ENCODE measurements at places on chromosomes 7 and 10.

DNA sequence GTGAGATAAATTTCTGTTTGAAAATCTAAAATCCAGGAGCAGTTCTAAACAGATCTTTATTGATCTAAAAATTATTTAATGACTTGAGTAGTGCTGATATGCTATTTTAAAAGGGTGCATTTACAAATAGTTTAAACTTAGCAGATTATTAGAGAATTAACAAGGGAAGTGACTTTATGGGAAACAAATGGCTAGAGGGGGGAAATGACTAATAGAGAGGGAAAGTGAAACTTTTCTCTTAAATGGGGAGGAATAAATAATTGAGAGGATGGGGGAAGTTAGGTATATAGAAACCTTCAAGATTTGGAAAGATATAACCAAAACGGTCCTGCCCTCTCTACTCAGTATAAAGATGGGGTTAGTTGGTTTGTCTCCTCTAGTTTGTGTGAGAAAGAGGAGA lies 90.1 kb upstream of the ARMC3 start:
- no peak for DNase-seq

DNA sequence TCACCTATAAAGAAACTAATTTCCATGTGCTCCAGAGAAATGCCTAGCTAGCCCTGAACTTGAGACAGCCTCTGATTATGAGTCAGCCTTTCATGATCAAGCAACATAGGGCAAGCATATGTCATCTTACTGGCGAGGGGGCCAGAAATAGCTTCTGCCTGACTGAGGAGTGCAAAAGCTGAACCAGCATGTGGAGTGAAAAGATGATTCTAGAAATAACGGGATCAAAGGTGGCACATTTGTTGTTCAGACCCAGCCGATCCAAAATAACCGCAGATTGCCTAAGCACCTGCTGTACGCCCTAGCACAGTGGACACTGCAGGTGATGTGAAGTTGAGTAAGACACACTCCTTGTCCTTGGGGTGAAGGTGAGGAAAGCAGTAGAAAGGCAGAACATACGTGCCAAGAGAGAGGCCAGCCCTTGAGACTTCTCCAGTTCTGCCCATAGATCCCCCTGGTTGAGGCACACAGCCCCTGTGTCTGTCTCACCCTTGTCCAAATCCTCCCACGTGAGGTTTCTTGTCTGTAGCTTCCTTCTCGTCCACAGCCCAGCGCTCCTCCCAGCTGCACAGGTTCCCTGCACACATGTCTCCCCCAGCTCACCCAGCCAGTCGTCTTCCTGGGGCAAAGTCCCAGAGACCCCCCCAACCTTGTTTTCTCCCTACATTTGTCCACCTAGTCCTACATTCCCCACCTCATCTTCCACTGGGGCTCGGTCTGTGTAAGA lies 2.8 kb upstream of the BCL7B start:
- DNase-seq = peak; percentile 28

GRCh38 chr10:126128581-126128980 lies 232.2 kb downstream of the FANK1 start:
- no peak for DNase-seq

DNA sequence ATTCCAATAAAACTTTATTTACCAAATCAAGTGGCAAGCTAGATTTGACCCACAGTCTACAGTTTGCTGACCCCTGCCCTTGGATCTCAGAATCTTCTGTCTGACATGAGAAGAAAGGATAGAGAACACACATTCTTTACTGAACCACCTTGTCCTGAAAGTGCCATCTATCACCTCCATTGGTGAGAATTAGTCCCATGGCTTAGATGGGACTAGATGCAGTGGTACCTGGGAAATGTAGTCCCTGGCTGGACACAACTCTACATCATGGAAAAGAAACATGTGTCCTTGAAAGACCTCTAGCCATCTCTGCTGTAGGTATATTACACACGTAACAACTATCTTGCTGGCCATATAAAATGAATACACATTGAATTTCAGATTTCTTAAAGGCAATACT lies 336.2 kb downstream of the LHFPL3 start:
- DNase-seq = no peak

DNA sequence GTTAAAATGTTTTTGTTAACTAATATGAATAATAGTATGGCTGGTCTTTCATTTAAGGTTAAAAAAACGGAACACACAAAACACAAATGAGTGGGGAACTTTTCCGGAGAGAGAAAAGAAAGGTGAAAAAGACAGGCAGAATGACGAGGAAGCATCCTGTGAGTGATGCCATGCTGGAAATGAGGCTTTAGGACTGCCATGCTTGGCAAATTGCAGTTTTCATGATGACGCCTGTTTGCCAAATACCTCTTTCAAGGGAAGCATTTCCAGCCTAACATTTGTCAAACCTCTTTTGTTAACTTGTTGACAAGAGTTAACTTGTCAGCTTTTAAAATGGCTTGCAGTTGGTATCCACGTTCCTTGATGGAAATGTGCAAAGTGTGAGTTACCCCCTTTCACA lies 127.5 kb downstream of the RSU1 start:
- no peak for DNase-seq

GRCh38 chr7:20444030-20444800 lies 113.5 kb downstream of the ITGB8 start:
- DNase-seq = no peak

GRCh38 chr7:105364684-105365083 lies 24.0 kb downstream of the SRPK2 start:
- no peak for DNase-seq

DNA sequence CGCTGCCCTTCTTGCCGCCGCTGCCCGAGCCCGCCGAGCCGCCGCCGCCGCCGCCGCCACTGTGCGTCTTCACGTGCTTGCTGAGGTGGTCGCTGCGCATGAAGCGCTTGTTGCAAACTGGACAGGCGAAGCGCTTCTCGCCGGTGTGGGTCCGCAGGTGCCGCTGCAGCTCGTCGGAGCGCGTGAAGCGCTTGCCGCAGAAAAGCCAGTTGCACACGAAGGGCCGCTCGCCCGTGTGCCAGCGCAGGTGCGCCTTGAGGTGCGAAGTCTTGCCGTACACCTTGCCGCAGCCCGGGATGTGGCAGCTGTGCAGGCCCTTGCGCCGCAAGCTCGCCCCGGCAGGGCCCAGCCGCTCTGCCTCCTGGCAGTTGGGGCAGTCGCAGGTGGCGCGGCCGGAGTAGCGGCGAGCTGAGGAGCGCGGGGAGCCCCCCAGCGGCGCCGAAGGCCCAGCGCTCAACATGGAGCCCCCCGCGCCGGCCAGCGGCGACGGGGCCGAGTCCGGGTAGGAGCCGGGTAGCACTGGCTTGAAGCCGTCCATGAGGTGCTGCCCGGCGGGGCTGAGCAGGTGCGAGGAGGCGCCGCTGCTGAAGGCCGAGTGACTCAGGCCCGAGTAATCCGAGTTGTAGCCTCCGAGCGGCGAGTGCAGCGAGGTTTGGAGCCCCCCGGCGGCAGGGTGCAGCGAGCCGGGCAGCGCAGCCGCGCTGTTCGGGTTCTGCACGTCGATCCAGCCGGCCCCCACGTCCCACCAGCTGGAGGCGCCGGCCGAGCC lies 2.1 kb downstream of the SP8 start:
- DNase-seq = peak; percentile 80

- DNase-seq = peak; percentile 47
Measured at GRCh38 chr10:97676770-97677581, 10.1 kb downstream of the AVPI1 start.

GRCh38 chr7:130909881-130910672 lies 176.1 kb upstream of the KLF14 start:
- no peak for DNase-seq

DNA sequence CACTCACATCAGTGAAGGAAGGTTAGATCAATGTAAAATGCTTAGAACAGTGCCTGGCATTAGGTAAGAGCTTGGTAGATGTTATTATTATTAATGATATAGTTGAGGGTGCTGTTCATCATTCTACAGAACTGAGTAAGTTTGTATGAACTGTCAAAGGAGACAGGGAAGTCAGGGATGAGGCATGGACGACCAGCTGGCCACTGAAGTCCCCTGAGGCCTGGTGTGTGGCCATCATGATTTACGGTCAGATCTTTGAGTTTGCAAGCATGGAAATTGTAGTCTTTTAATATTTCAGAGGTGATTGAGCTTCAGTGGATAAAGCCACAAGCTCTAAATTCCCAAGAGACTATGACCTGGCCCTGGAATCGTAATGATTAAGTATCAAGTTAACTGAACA lies 6.9 kb downstream of the ARMC3 start:
- DNase-seq = no peak

GRCh38 chr7:42167631-42168236 lies 69.3 kb downstream of the GLI3 start:
- DNase-seq = peak; percentile 47

- DNase-seq = no peak
Measured at GRCh38 chr7:134367956-134368749, 51.4 kb upstream of the SLC35B4 start.

GRCh38 chr7:117807676-117808075 lies 65.6 kb downstream of the CTTNBP2 start:
- DNase-seq = no peak

DNA sequence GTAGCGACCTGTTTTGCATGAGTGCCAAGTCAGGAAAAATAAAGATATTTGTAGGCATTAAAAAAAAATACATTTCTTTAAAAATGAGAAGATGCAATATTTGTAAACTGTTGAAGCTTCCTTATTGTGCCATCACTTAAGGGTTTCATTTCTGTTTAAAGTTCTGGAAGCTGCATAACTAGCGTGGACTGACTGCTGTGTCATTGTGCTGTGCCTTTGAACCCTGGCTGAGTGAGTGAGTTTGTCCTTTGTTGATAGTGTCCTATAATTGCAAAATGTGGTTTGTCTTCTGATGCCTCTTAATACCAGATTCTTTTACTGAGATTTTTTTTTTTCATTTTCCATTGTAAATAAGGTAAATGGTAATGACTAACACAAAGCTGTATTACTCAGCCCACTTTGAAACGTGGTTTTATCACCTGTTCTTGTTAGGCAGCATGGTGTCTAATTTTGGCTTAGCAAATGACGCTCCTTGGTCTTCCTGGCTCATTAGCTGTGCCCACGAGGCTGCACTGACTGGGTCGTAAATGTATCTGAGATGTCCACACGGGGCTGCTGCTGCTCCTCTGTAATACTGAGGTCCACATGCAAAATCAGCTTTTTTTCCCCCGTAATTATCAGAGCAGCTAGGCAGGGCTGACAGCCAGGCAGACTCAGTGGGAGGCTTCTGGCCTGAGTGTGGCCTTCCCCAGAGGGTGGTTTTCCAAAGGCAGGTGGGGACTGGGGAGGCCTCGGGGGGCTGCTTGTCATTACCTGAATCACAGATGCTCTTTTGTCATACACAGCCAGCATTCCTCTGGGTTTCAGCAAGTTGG lies 14.8 kb downstream of the ZSCAN25 start:
- DNase-seq = peak; percentile 28

DNA sequence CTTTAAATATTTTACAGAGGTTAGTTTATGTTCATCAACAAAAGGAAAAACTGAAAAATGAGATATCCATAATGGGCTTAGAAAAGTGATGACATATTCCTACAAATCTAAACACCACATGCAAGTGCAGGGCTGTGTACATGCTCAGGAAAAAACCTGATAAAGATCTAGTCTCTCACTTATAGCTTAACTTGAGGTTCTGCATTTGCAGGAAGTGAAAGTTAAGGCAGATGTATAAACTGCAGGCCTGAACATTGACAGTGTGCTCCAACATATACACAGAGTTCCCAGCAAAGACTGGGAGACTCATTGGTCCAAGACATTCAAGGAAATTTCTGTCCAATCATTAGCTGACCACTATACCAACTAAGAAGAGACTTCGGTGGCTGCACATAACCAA lies 63.8 kb upstream of the RET start:
- DNase-seq = no peak

- DNase-seq = no peak
Measured at GRCh38 chr7:76122516-76123239, 74.8 kb downstream of the MDH2 start.

GRCh38 chr7:81707196-81707595 lies 62.7 kb downstream of the HGF start:
- no peak for DNase-seq

DNA sequence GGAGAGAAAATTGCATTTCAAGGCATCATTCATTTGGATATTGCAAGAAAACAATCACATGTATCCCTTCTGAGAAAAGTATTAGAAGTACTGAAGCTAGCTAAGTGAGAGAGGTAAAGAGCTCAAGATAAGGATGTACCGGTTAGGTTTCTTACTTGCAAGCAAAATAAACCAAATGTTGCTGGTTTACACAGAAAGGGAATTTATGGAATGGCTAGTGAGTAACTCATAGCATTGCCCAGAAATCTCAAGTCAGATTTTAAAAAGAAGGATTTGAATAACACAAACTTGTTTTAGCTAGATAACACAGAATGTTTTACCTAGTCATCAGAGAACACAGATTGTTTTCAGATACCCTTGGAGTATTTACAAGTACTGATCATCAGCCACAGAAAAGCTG lies 30.6 kb downstream of the KLHL7 start:
- DNase-seq = no peak

DNA sequence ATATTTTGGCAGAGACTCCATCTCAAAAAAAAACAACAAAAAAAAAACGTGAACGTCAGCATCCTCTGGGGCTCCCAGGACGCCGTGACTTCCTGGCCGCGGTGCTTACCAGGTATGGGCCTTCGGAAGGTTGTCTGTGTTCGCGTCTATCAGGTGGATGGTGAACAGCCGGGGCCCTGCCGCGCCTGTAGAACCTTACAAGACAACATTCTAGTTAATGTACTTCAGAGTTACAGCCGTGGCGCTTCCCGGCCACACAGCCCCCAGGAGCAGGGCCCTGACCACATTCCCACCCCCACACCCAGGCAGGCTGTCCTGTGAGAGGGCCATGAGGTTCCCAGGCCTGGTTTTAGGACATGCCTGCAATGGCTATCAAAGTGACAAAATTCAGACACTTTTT lies 111.0 kb downstream of the SMURF1 start:
- DNase-seq = no peak

DNA sequence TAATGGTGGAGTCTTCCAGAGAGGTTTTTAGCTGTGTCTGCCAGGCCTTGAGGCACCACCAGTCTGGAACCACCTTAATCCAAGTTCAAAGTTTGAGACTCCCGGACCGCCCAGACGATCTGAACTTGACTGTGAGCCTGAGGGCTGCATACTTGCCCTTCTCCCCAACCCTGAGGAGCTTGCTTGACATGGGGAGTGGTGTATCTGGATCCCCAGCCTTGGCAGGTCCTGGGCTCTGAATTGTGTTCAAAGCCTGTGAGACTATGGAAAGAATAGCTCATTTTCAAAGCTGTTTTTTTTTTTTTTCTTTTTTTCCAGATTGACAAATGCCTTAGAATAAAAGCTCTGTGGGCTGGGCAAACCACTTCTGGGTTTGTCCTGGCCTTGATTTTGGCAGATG lies 22.3 kb upstream of the CAMK1D start:
- no peak for DNase-seq

GRCh38 chr10:17179002-17179401 lies 22.5 kb downstream of the TRDMT1 start:
- DNase-seq = no peak

GRCh38 chr10:52759154-52759553 lies 13.4 kb downstream of the MBL2 start:
- no peak for DNase-seq

DNA sequence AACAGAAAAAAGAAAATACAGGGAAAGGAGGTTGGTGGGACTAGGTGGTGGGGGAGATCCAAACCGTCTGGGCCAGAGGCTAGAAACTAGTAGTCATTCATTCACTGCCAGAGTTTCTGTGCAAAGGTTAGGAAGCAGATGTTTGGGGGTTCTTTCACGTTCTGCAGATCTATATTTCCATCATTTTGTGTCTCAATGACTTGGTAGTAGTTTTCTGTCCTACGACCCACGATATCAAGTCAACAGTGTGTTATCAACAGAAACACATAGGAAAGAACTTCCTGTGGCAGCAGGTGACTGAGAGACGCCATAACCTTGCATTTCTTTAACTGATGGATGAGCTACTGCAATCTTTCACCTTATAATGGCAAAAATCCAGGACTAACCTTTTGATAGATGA lies 1.8 kb downstream of the CEP55 start:
- no peak for DNase-seq
